T-helper 2 cell treated with Interferon-gamma antibody and Interleukin-4, amounts not matched to agents 5 μg/mL and 100 μg/mL, for 36 hours (primary cell): ENCODE measurements at places on chromosomes 5 and 9.

DNA sequence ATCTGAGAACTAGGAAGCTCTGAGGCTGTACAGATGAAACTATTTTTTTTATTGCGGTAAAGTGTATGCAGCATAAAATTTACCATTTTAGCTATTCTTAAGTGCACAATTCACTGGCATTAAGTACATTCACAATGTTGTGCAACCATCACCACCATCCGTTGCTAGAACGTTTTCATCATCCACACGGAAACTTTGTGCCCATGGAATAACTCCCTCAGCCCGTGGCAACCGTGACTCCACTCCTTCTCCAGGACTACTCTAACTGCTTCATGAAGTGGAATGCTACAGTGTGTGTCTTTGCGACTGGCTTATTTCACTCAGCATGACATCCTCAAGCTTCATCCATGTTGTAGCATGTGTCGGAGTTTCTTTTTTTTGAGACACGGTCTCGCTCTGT, 57.1 kb downstream of the COL23A1 start:
- no peak for DNase-seq

DNA sequence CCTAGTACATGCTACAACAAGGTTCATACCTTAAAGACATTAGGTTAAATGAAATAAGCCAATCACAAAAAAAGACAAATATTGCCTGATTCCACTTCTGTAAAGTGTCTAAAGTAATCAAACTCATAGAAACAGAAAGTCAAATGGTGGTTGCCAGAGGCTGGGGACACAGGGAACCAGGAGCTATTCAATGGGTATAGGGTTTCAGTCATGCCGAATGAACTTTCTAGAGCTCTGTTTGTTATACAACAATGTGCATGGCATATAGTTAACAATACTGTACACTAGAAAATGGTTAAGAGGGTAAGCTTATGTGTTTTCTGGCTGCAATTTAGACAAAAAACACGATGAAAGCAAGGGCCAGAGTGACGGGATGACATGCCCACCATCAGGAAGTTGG, 70.8 kb upstream of the EGFLAM start:
- no peak for DNase-seq

- DNase-seq: no peak
These were observed 87.5 kb upstream of the RANBP3L start for GRCh38 chr5:36389245-36389644.

- DNase-seq: no peak
These were observed 99.3 kb upstream of the LHFPL2 start for GRCh38 chr5:78747705-78748359.

DNA sequence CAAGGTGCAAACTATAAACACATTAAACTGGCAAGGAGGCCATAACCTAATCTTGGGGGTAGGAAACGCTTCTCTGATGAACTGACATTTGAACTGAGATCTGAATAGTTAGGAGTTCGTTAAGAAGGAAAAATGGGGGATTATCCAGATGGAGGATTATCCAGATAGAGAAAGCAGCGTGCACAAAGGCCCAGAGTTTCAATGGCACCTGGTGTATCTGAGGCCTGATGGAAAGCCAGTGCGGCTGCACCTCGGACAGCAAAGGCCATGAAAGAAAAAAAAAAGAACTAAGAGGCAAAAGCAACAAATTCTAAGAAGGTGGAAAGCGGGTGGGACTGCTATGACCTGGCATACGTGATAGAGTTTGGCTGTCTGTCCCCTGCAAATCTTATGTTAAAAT, 13.0 kb upstream of the CTNNAL1 start:
- DNase-seq: no peak

GRCh38 chr5:36552651-36553393, 53.6 kb upstream of the SLC1A3 start:
- DNase-seq: no peak

GRCh38 chr5:38018016-38018415, 178.2 kb upstream of the GDNF start:
- DNase-seq: no peak

GRCh38 chr5:171442287-171443042, 23.0 kb downstream of the FGF18 start:
- DNase-seq: no peak

DNA sequence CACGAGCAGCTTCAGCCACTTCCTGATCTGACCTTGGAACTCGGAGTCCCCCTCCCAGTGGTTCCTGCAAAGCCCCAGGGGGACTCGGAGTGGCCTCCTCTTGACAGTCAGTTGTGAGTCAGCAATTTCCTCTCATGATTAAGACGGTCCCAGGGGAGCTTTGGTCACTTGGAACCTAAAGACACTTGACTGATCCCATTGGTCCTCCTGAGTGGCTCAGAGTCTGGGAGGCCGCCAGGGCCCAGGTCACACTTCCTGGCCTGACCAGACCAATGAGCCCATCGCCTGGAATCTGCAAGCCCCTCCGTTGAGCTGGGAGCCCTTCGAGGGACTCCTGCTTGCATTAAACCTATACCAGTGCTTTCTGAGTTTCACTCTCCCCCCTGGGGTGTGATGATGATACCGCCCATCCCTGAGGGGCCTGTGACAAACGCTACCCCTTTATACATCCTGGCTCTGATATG, 29.1 kb downstream of the TSPAN17 start:
- DNase-seq: no peak

DNA sequence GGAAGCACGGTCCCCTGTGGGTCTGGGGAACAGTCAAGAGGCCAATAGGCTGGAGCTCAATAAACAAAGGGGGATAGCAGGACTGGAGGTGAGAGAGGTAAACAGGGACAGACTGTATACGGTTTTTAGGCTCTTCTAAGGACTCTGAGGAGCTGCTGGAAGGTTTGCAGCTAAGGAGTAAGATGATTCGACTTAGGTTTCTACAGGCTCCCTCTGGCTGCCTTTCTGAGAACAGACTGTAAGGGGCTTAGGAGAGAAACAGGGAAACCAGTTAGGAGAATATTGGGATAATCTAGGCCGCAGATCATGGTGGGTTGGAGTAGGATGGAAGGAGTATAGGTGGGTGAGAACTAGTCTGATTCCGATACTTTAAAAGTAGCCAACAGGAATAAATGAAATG, 10.4 kb downstream of the CDK5RAP2 start:
- DNase-seq: no peak

DNA sequence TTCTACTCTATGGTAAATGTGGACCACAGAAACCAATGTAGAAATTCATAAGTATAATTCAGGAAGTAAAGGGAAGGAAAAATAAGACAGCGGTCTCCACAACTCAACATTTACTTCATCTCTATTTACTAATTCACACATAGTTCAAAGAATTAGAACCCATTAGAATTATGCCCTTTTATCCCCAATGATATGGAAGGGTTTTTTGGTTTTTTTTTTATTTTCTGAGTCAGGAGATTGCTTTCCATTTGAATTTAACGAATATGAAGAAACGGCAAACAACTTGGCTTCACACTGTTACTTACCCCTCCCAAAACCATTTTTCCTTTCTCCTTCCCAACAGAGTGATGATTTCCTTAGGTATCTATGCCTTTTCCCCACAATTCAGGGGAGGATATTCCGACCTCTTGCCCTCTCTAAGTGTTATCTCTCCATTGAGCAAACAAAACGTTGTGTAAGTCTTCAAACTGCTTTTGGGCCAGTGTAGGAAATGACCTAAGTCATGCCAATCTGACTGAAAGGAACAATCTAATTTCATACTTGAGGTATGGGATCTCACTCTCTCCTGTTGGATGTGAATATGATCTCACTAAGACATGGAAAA, 72.0 kb downstream of the CETN3 start:
- DNase-seq: no peak

DNA sequence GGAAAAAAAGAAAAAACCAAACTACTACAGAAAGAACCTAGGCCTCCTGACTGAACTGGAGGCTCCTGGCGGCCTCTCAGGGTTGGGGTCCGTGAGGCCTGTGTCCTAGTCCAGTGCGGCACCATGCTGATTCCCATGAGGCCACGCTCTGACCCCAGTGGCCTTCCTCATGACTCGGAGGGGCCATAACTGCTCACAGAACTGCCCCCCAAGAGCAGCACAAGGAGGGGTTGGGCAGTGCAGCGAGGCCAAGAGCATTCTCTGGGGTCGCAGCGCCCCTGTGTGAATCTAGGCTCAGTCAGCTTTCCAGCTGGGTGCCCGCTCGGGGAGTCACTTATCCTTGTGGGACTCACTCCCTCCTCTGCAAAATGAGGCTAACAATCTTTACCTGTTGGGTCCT, 79.3 kb upstream of the FBXW11 start:
- DNase-seq: no peak

DNA sequence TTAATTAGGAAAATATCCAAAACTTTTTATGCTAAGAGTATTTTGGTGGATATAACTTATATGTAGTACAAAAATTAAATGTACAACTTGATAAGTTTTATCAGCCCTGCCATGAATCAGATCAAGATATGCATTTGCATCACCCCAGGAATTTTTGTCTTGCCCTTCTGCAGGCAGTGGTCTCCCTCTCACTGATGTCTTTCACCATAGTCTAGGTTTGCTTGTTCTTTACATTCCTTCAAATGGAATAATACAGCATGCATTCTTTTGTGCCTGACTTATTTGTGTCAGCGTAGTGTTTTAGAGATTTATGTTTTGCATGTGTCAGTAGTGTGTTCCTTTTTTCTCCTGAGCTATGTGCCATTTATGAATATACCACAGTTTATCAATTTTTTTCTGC, 36.4 kb downstream of the RNF180 start:
- no peak for DNase-seq

DNA sequence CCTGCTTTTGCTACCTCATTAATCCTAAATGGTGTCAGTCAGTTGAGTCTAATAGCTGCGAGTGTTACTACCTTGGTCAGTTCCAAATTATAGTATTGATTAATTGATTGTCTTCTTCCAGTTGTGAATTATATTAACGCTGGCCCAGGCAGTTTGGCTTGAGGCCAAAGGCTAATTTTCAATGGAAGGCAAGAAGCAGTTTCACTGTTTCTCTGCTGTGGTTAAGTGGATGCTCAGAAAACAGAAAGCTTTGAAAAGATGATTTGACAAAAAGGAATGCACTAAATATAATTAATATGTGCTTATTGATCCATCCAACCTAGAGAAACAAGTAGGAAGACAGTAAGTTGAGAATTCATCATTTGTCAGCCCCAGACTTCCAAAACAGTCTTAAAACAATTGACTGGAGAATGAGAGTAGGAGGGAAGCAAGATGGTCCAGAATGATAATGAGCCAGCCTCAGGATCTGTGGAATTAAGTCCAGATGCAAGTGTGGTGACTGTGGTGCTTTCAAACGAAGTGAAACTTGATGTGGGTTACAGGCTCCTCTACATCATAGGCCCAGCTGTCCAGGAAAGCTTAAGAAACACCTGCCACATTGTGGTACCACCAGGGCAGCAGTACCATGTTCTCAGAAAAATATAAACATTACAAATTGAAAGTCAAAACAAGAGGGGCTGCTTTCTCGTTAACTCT, 1371.0 kb upstream of the DMAC1 start:
- DNase-seq: no peak

DNA sequence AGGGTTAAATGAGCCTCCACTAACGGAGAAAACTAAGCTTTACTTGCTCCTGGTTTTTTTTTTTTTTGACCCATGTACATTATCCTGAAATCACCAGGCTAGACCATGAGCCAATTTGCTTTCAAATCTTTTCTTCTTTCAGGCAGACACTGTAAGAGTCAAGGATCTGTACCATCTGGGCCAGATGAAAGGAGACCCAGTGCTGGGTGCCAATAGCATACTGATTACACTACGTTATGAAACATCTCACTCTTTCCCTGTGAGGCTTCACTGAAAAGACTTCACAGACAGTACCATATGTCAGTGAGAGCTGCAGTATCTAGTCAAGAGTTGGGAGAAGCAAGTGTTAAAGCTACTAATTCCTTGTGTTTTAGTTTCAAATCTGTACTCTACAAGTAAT, 161.2 kb upstream of the PTPRD start:
- DNase-seq: no peak

GRCh38 chr5:36820900-36821299, 55.7 kb upstream of the NIPBL start:
- DNase-seq: no peak

DNA sequence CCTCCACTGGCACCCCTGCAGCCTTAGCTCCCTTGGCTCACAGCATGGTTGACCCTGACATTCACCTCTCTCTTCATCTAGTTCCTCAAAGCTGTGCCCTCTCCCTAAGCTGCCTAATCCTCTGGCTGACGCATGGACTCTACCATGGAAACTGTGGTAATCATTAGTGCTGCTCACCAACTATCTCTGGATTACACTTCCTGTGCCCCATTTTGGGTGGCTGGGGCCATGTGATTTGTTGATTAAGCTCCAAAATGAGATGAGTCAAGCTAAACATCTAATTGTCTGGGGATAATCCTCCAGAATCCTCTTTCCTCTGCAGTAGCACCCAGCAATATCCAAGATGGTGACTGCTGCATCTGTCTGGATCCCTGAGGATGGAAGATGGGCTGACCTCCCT, 264.4 kb downstream of the SH3GL2 start:
- no peak for DNase-seq

- no peak for DNase-seq
These were observed 539.7 kb downstream of the ACTL7B start for GRCh38 chr9:108316066-108316465.

- no peak for DNase-seq
These were observed 181.1 kb upstream of the SPEF2 start for GRCh38 chr5:35436400-35437057.

DNA sequence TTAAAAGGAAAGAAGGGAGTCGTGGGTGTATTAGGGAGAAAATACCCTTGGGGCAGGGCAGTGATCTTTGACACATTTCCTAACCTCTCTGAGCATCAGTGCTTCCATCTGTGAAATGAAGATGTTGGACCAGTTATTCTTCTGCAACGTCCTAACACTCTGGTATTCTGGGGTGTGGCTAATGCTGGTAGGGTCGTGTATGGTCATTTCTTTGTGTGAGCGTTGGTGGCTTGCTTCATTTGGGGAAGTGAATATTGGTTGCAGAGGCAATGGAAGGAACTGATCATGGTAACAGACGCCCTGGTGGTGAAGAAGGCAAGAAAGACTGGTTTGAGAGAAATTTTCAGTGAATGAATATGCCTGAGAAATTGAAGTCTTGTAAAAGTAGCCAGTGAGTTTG, 67.9 kb upstream of the TTC23L start:
- DNase-seq: no peak

DNA sequence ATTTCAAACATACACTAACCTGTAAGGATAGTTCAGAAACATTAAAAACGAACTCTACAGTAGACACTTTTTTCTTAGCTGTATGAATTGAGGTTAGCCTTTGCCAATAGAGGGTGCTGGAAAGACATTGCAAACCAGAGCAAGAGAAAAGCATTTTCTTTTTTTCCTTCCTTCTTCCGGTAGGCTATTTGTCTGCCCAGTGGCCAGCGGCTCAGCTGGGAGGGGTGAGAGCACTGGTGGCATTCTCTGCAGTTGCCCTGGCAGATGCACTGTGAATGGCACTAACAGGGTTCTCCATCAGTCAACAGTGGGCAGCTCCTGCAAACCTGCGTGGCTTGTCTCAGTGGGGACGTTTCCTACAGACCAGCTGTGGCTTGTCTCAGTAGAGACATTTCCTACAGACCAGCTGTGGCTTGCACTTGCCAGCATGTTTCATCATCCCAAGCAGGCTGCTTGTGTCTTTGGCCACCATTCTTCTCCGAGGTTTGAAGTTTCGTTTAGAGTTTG, 984.5 kb upstream of the CDH18 start:
- DNase-seq: no peak

GRCh38 chr9:32992595-32993238, 8.7 kb downstream of the APTX start:
- DNase-seq: no peak
